ENCODE measurements at places on chromosomes 13 and 19.

GRCh38 chr13:93146584-93147297 is 79.9 kb upstream of the GPC6 start:
- no peak for DNase-seq

GRCh38 chr13:97004096-97004876 is 10.0 kb upstream of the OXGR1 start:
- no peak for DNase-seq

DNA sequence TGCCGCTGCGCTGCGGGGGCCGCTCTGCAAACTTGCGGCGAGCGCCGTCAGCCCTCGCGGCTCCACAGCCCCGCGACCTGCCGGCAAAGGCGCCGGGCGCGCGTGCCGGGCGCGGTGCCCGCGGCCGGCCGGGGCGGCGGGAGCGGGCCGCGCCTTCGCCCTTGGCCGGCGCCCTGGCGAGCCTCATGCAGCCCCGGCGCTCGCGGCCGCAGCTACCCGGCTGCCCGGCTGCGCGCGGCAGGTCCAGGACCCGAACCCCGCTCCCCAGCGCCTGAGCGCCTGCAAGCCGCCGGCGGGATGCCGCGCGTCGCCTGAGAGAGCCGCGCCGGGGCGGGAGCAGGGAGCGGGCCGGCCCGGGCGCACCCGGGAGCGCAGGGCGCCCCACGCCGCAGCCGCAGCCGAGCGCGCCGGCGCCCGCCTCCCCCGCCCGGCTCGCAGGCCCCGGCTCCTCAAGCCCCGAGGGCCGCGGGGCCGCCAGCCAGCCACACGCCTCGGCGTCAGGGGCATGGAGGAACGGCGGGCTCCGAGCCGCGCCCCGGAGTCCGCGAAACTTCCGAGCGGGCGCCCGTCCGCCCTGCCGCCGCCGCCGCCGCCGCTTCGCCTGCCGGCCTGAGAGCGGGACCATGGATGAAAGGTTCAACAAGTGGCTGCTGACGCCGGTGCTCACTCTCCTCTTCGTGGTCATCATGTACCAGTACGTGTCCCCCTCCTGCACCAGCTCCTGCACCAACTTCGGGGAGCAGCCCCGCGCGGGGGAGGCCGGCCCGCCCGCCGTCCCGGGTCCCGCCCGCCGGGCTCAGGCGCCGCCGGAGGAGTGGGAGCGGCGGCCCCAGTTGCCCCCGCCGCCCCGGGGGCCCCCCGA is 564 bp downstream of the HS6ST3 start:
- peak; percentile 37 for DNase-seq

GRCh38 chr19:34639491-34640085 is 37.4 kb downstream of the SCGB2B2 start:
- DNase-seq = peak; percentile 70

- DNase-seq = no peak
These were observed 3.0 kb downstream of the ANKRD10 start for GRCh38 chr13:110911880-110912279.

DNA sequence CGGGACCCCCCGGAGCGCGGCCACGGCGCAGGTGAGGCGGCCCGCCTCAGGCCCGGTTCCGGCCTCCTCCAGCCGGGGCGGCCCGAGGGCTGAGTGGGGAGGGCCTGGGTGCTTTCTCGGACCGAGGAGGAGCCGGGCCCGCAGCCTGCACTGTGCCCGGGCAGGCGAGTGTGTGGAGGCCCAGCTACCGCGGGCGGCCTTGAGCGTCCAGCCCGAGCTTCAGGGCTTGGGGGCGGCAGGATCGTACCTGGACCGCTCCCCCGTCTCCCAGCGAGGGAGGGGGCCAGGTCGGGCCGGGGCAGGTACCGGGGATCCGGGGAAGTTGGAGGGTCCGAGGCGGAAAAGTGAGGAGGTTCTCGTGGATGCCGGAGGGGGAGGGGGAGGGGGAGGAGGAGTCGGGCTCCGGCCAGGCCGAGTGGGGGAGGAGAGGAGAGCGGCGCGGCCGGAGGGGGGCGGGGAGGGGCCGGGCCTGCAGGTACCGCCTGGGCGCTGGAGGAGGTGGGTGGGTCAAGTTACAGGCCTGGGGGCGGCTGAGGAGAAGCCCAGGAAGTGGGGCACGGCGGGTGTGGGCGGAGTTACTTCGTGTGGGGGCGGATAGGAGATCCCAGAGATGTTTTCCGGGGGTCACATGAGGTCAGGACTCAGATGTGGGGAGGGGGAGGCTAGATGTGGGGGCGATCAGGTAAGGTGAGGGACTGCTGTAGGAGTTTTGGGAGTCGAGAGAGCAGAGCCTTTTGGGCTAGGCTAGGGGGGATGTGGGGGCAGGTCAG is 545 bp downstream of the NACC1 start:
- peak; percentile 36 for DNase-seq

DNA sequence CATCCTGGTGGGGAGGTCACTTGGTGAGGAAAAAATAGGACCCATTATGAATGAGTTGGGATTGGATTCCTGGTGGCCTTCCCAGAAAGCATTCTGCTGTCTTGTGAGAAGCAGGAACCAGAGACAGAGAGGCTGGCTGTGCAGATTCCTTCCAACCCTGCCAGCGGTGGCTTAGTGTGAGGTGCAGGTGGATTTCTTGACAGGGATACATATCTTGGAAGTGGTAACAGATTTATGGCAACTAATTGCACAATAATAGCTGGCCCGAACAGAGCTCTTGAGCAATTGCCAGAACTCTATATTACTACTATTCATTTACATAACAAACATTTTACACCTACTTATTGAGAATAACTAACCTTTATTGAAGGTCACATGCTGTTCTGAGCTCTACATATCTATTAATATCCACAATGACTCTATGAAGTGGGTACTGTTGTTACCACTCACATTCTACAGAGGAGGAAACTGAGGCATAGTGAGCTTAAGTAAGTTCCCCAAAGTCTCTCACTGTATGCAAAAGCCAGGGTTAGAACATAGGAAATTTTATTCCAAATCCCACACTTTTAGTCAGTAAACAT is 173.9 kb upstream of the SERP2 start:
- peak; percentile 55 for DNase-seq

- no peak for DNase-seq
These were observed 540.8 kb downstream of the OLFM4 start for GRCh38 chr13:53569453-53569852.

GRCh38 chr13:32430018-32430747 is 2.3 kb upstream of the N4BP2L1 start:
- DNase-seq = no peak

- no peak for DNase-seq
These were observed 4.3 kb upstream of the NR2F6 start for GRCh38 chr19:17249887-17250548.

DNA sequence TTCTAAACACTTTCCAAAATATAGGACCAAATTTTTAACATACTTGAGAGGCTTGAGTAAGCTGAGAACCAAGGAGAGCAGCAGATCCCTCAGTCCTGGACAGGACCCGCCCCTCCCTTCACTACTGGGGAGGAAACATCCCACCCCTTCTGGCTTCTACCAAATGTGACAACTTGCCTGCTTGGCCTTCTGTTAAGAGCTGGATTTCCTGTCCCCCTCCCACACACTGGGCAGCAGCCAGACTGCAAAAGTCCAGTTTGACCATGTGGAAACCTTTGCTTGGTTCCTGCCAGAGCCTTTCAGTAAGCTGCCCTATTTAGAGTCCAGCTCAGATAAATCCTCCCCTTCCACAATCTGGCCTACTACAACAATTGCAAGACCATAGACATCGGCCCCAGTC is 84.3 kb downstream of the FGF14 start:
- DNase-seq = no peak

GRCh38 chr13:26308836-26309235 is 54.9 kb downstream of the CDK8 start:
- DNase-seq = no peak

- no peak for DNase-seq
These were observed 80.4 kb downstream of the TSHZ3 start for GRCh38 chr19:31268751-31269383.

GRCh38 chr19:56701895-56702294 is 30.3 kb upstream of the ZNF835 start:
- no peak for DNase-seq

GRCh38 chr19:18377026-18377425 is 8.9 kb upstream of the GDF15 start:
- DNase-seq = peak; percentile 72

DNA sequence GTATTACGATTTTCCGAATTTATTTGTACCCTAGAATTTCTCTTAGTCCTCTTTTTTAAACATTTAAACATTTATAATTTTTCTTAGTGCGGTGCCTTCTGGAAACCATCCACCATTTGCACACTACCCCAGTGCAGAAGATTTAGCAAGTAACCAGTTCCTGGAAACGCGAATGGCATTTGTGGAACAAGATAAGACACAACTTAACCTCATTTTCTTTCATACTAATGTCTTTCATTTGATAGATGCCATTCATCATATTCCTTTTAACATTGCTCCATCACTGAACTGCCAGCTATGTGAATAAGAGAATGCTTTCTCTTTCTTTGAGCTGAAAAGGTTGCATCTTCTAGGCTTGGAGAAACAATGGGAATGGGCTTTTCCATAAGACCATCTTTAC is 6.8 kb downstream of the FRY start:
- DNase-seq = no peak

GRCh38 chr19:33685541-33685940 is 63.8 kb downstream of the CHST8 start:
- no peak for DNase-seq

DNA sequence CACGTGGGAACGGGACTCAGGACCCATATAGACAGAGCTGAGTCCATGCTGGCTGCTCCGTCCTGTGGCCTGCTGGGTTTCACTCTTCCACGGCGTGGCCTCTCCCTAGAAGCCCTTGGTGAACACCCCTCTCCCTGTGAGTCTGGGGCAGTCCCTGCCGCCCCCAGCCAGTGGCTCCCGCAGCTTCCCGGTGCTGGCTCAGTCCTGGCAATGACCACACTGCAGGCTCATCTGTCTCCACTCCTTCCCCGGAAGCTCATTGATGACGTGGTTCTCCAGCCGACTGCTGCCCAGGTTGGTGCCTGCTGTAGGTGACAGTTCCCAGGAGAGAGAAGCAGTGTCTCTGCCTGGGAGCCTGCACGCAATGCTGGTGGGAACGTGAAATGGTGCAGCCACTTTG is 2.1 kb upstream of the TEX29 start:
- no peak for DNase-seq

- no peak for DNase-seq
These were observed 713 bp upstream of the UPK1A start for GRCh38 chr19:35665604-35666003.

GRCh38 chr13:100917011-100917410 is 242.4 kb upstream of the TMTC4 start:
- no peak for DNase-seq

GRCh38 chr13:24134757-24135156 is 25.8 kb upstream of the SPATA13 start:
- no peak for DNase-seq

GRCh38 chr13:28510542-28510941 is 15.6 kb upstream of the FLT1 start:
- DNase-seq = no peak

DNA sequence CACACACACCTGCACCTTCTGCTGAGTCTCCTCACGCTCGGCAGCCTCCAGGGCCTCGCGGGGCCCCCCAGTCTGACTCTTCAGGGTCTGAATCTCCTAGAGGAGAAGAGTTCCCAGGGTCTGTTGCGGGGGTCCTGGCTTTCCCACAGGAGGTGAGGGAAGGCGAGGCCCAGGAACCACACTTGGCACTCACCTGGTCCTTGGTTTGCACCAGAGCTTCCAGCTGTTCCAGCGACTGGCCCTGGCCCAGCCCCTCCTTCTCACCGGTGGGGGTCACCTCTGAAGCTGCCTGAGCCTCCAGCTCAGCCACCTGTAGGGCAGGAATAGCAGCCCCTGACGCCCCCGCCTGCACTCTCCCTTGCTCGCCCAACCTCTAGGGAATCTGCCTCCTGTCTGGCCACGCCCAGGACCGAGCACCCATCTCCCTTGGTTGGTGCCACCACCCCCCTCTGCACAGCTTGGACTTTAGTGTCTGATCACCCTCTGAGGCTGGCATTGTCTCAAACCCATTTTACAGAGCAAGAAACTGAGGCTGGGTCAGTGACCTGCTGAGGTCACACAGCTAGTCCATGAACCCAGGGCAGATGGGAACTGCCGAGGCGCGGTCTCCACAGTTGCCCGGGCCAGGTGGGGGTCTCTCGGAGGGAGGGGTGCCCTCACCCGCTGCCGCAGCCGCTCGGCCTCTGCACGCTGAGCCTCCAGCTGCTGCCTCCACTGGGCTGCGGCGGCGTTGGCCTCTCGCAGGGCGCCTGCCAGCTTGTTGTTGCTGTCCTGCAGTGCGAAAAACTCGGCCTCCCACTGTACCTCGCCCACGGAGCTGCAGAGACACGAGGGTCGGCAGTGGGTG is 9.5 kb downstream of the HOMER3 start:
- no peak for DNase-seq

DNA sequence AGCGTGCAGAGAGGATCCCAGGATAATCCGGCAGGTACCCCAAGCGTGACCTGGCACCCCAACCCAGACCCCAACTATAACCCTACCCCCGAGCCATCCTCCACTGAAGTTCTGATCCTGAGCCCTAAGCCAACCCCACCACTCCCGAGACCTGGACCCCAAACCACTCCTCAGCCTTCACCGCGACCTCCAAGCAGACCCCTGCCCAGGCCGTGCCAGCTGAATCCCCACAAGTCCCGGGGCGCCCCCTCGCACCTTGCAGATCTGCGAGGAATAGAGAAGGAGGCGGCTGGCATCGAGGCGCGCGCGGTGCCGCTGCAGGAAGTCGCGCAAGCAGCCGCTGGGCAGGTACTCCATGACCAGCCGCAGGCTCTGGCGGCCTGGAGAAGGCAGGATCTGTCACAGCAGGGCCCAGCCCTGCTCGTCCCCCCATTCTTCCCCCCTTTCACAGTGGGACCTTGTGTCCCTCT is 10.1 kb upstream of the INSL3 start:
- no peak for DNase-seq

DNA sequence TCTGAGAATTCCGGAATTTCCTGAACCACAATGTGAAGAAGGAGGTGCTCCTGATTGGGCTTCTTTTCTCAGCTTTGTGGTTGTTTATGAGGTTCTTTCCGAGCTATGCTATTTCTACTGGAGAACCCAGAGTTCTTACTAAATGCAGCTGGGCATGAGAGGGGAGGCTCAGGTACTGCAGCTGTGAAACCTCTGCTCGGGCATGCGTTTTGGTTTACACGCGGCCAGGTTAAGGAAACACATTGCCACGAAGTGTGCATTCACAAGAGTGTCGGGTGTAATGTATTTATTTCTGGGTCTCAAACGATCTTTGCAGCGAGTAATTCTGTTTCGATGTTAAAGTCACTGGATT is 661 bp upstream of the MIR17HG start:
- DNase-seq = peak; percentile 56

DNA sequence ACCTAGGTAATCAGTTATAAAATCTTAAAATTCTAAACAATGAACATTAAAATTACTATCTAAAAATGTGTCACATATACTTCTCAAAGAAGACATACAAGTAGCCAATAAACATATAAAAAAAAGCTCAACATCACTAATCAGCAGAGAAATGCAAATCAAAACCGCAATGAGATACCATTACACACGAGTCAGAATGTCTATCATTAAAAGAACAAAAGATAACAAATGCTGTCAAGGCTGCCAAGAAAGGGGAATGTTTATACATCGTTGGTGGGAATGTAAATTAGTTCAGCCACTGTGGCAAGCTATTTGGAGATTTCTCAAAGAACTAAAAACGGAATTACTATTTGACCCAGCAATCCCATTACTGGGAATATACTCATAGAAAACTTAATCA is 310.3 kb upstream of the EDNRB start:
- DNase-seq = no peak

- DNase-seq = no peak
These were observed 879.0 kb upstream of the SLITRK5 start for GRCh38 chr13:86792153-86792651.

- DNase-seq = no peak
These were observed 127.4 kb downstream of the MAB21L1 start for GRCh38 chr13:35349052-35349451.
